Mesenteric fat pad (tissue), 1 donor: ENCODE measurements at places on chromosomes 3 and 15. TPM values are rescaled to one million over a fixed set of nuclear protein-coding genes. Genes with fewer than 3 reads are reported as not detected.
A peak's percentile ranks its signal among the peaks of the same experiment; 100 is the strongest.

DNA sequence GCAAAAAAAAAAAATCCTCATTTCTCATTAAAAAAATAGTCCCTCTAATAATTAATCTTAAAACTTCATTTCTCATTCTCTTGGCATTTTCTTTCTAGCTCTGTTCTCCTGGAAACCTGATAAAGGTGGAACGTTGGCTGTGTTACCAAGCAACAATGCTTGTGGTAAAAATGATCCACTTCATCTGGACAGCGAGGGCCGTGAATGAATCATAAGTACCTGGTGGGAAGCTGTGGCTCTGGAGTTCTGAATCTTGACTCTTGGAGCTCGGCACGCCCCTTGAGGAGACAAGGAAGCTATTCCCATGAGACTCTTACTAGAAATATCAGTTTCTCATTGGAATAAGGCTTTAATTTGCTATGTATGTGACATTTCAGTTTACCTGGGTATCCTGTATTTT is 32.5 kb downstream of the BCL2L10 start:
- no peak for DNase-seq

DNA sequence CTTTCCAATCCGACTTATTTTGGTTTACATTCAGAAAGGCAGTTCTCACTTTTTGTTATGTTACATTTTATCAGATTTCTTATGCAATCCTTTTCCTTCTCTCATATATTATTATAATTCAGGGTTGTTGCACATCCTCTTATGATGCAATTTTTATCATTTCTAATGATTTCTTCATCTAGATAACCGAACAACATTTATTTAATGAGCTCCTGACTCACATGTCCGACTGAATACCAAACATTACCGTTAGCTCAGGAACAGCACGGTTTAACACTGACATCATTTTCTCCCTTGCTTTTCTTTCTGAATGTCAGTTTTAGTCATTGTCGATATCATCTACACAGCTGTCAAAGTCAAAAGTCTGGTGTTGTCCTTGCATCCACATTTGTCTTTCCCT is 199.2 kb downstream of the BCHE start:
- no peak for DNase-seq

DNA sequence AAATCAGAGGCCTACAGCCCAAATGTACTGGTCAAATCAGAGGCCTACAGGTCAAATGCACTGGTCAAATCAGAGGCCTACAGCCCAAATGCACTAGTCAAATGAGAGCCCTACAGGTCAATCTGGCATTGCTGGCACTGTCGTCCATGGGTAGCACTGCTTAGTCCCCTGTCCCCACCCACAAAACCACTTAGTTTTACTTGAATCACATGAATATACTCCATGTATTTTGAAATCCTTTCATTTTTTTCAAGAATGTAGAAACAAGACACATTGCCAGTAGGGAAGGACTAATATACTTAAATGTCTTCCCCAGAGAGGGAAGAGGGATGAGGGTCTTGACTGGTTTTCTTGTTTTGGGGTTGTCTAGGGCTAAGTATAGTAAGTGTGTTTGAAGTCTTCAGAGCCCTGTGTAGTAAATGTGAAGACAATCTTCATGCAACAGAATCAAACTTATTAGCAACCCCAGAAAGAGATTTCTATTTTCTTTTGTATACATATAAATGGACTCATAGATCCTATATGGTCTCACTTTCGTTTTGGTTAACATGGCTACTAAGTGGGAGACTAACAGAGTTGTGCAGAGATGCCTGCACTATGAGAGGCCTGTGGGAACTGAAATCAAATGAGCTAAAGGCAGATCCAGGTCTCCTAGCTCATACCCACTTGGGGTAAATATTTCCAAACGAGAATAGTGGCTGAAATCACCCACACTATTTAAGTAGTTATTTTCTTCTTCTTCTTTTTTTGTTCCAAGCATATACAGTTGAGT is 38.3 kb upstream of the DCUN1D1 start:
- no peak for DNase-seq

- no peak for DNase-seq
These were observed 387.0 kb upstream of the PROK2 start for GRCh38 chr3:72171946-72172345.

DNA sequence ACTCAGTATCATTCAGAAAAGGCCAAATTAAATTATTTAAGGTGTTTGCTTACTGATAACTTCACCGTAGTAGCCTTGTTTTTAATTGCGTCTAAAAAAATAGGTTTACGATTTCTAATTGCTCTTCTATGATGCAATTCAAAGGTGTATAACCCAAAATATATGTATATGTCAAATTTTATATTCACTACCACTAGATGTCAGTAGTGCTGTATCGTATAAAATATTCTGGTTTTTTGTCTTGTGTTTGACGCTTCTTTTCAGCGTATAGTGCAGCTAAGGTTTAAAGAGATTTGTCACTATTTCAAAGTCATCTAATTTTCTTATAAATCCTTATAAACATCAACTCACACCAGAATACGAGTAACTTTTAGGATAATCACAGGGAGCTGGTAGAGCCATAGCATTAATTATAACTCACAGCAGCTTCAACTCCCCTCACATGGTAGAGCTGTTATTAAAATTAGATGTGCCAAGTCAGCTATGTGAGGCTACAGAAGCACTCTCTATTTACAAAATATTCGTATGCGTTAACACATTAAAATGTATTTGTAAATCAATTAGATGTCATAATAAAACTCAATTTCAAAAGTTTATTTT is 3.5 kb downstream of the PFN2 start:
- no peak for DNase-seq

GRCh38 chr3:9793161-9793781 is 389 bp downstream of the ARPC4 start:
- DNase-seq = peak; percentile 96

- no peak for DNase-seq
These were observed 45.3 kb upstream of the SPESP1 start for GRCh38 chr15:68885070-68885469.

- no peak for DNase-seq
These were observed 418.5 kb upstream of the GOLIM4 start for GRCh38 chr3:168514252-168514651.

GRCh38 chr3:132966374-132966773 is 71.8 kb upstream of the TMEM108 start:
- DNase-seq = no peak

GRCh38 chr3:175896655-175897054 is 1037.5 kb downstream of the NAALADL2 start:
- DNase-seq = no peak

- no peak for DNase-seq
These were observed 210.5 kb downstream of the CLSTN2 start for GRCh38 chr3:140145528-140145927.

- peak; percentile 39 for DNase-seq
These were observed 5.2 kb upstream of the CXCR6 start for GRCh38 chr3:45938043-45938435.

- peak; percentile 90 for DNase-seq
These were observed 28.3 kb downstream of the IDH3A start for GRCh38 chr15:78177447-78177873.

GRCh38 chr3:190318666-190319065 is 3.6 kb downstream of the CLDN1 start:
- no peak for DNase-seq

DNA sequence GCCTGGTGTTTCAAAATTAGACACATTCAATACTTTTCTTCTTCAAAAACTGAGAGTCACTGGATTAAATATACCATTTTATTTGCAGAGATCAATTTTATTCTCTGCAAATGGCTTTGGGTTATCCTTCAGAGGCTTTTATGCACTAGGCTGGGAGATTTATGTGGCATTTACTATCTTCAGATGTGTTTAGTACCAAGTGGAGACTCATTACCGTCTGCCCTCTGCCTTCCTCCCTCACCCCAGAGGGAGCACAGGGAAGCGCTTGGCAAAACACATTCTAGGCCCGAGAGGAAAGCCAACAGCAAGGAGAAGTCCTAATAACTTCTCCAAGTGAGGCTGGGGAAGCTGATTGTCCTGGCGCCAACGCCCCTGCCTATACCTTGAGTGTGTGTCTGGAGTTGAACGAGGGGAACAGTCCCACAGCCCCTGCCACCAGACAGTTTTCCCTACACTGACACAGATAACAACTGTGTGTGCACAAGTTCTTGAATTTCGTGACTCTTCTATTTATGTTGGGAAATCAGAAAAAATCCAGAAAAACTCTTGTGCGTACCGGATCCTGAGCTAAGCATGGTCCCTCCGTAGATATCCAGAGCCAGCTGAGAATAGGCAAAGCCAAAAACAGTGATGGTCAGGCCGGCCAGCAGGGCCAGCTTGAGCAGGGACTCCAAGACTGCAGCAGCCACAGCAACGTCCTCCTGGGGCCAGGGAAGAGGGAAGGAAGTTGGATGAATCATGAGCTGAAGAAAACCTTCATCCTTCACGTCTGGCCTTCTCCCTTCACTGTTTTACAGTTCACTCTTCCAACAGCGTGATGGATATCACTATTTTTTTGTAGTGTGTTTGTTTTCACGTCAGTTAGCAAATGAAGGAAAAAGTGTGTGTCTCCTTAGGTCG is 26.6 kb downstream of the RFT1 start:
- DNase-seq = no peak

GRCh38 chr3:114034787-114035545 is 21.4 kb downstream of the CCDC191 start:
- DNase-seq = no peak

DNA sequence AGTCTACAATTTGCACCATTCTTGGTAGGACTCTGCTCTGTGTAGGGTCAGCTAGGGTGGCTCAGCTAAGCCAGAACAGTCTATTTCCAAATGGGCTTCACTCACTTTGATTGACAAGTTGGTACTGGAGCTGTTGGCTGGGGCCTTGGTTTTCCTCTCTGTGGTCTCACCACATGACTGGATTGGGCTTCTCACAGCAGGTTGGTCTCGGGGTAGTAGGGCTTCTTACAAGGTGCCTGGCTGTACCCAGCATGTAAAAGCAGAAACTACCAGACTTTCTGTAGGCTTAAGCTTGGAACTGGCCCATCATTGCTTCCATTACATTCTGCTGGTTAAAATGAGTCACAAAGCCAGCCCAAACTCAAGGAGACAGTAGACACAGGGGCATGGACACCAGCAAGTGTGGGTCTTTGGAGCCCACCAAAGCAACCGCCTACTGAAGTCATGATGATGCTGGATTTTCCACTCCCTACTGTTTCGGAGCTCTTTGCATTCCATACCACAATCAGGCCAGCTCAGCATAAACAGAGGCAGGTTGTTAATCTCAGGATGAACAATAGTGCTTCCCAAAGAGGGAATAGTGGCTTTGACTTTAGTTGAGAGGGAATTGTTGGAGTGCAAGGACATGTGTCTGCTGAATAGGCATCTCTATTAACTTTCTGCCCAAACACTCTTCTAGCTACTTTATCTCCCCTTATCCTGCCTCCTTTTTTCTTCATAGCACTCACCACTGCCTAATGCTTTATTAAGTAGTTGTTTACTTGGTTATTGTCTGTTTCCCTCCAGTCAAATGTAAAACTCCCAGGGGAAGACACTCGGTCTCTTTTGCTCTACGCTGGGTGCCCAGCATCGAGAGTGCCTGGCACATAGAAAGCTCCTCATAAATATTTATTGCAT is 78.0 kb upstream of the RARB start:
- DNase-seq = no peak

DNA sequence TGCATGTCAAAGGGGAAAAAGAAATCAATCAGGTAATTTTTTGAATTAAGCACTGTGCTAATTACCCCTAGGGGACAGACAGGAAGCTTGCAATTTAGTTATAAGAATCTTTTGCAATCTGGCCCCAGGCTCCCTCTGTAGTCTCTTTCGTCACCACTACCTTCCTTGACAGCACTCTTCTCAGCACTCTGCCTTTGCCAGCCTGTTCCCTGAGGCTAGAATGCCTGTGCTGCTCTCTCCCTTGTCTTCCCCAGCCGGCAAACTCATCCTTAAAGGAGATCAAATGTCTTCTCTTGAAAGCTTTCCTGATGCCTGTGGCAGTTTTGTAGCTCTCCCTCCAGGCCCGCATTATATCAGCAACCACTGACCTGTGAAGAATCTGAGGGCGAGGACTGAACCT is 32.4 kb upstream of the PRTG start:
- no peak for DNase-seq

GRCh38 chr3:124858275-124858674 is 28.9 kb downstream of the ITGB5 start:
- DNase-seq = no peak

- DNase-seq = peak; percentile 88
These were observed 66.9 kb upstream of the PRR23C start for GRCh38 chr3:139111392-139112229.

DNA sequence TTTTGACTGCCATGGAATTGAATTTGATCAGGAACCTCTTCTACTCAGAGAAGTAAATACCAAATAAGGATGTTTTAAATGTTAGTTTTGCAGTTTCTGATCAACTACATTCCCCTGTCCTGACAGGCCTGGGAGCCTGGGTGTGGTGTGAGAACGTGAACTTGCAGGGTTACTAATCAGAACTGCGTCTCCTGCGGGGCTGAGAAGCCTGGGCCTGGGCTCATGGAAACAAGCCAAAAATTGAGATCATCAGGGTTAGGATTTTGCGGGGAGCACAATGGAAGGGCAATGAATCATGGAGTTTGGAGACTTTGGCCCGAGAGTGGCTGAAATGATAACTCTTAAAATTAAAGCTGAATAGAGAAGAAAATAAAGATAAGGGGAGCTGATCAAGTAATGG is 47.8 kb upstream of the C3orf70 start:
- DNase-seq = no peak

GRCh38 chr15:69522361-69522760 is 69.7 kb downstream of the RPLP1 start:
- no peak for DNase-seq

DNA sequence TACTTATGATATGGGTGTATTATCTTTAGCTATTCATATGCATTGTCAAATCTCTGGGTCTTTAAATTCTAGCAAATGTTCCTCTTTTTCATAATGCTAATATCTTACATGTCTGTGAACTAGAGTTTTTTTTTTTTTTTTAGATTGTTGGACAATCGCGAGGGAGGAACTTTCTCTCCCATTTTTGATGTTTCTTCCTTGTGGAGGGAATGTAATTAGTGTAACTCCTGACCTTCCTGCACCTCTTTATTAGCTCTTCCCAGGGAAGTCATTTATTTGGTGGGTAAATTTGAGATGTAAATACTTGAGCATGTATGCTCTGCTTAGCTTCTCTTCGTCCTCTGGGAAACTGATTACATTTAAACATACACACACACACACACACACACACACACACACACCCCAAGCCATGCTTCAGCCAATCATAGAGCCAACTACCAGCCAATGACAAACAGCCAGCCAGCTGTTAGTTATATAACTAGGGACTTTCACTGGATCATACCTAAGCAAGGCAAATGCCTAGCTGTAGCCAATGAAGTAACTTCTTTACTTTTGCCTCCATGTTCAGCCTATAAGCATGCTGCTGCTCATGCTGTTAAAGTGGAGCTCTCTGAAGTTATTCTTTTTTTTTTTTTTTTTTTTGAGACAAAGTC is 8.3 kb upstream of the USP8 start:
- no peak for DNase-seq

The TRIM42 gene
- total RNA-seq = not detected

The PP2D1 gene
- not detected for total RNA-seq

The MEGF11 gene
- not detected for total RNA-seq

The ADGRG7 gene
- total RNA-seq = not detected

The EPHA3 gene
- 2.8 TPM for total RNA-seq

The UQCC5 gene
- total RNA-seq = 23.2 TPM

The CD96 gene
- 6.9 TPM for total RNA-seq

The SNRPN gene
- 32.8 TPM for total RNA-seq
